ENCODE measurements at places on chromosomes 11 and 22.

- no peak for DNase-seq
These were observed 30.8 kb downstream of the RSPH14 start for GRCh38 chr22:23110922-23111527.

DNA sequence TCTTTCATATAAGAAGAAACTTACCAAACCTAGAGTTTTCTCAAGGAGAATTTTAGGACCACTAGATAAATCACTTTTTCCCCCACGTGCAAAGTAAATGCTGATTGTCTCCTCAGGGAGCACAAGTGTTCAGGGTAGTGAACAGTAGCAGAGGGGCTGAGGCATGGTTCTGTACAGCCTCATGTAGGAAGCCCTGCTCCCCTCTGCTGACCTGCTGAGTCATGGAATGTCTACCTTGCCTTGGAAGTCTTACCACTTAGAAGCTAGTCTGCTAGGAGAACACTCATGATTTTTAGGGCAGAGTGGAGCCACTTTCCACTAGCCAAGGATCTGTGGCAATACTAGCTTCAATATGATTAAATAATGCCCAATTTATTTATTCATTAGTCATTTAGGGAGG, 2120.6 kb upstream of the RAG2 start:
- no peak for DNase-seq

GRCh38 chr22:25930083-25930482, 188.1 kb downstream of the MYO18B start:
- DNase-seq, result no peak

- no peak for DNase-seq
These were observed 58.3 kb downstream of the SIK3 start for GRCh38 chr11:117039900-117040299.

GRCh38 chr11:131253656-131254151, 116.7 kb upstream of the NTM start:
- no peak for DNase-seq

DNA sequence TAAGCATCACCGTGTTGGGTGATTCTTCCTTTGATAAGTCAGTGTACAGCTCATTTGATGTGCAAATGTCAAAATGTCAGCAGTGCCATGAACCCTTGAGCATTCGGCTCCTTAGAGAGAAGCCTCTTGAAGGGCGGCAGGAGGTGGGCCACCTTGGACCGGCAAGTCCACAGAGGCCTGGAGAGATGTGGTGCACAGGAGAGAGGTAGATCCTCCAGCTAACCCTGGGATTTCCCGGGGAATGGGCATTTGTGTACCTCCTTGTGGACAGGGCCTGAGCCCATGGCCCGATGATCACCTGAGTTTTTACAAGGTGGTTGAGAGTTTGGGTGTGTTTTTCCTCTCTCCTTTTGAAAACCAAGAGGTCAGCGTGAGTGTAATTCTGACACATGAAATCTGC, 133.2 kb upstream of the RCN1 start:
- no peak for DNase-seq

Measured in stimulated activated CD8-positive, alpha-beta memory T cell treated with anti-CD3 and anti-CD28 coated beads, Interleukin-4, amount 100 ng/mL, for 1 hour (primary cell).